ENCODE measurements at places on chromosomes 16 and 17.

GRCh38 chr17:6556121-6557039 lies at the start of gene PITPNM3:
Gene PITPNM3, minus strand, starts transcription at chr17:6556555. Its CDS starts 149 bp downstream, at chr17:6556406.
- peak; percentile 43 for DNase-seq

DNA sequence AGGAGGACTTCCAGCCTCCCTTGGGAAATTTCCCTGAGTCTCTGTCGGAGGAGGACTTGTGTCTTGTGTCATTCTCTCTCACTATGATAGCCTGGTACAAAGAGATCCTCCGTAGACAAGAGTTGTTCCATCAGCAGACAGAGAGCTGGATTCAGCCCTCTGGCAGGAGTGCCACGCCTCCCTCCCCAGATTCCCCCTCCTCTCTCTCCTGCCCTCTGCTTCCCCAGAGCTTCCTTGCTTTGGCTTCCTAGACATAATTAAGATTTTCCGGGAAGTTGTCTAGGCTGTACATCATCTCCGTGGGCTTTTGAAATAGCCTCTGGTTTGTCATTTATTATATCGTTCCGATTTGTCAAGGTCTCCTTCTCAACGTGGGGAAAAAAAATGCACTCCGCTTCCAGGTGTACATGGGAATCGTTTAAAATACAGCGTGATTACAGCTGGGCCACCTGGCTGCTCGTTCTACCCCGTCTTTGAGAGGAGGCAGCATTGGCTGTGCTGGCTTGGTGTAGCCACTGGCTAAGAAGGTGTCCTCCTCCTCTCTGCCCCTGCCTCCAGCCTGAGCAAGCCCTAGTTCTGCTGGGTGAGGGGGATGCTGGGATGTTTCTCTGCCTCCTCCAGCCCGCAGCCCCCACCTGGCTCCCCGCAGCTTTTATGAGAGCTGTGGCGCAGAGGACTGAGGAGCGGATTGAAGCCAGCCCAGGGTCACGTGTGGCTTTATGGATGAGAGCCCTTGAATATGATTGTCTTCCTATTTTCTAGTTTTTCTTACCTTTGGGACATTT lies 282.5 kb downstream of the SNX29 start:
- DNase-seq = no peak

DNA sequence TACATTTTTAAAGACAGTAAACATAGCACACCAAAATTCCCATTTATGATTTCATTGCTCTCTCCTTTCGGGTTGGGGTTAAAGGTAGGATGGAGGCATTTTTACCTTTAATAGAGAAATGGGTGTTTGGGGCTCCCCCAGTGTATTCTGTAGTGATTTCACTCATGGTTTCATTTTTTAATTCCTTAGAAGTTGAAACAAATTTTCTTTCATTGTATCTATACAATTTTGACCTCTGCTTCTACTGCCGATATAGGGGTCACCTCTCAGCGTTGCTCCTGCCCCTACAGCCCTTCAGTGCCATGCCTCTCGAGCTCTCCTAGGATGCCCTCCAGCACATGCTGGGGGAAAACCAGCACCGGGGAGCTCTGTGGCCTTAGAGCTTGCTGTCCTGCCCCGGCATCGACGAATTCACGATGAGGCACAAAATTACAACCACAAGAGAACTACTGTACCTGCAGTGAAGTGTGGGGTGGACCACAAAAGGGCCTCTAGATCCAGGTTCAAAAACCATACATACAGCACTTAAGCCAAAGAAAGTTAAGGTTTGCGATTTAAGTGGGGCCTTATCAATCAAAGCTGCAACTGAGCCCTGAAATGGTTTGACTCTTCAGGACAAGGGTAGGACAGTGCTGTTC lies 39.3 kb downstream of the LITAFD start:
- DNase-seq = no peak

DNA sequence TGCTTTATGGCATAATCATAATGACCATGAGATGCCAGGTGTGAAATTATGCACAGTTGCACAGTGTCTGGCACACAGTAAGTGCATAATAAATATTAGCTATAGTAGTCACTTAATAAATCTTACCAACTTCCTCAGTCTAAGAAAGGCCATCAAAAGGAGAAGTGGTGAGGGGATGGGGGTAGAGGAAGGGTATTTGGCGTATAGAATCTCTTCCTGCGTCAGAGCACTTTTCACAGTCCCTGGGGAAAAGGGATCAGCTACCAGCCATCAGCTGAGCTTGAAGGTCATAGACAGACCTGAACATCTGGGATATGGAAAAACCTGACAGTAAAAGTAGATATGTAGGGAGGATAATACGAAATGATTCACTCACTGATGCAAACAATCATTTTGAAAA lies 5.8 kb downstream of the CRHR1 start:
- no peak for DNase-seq

DNA sequence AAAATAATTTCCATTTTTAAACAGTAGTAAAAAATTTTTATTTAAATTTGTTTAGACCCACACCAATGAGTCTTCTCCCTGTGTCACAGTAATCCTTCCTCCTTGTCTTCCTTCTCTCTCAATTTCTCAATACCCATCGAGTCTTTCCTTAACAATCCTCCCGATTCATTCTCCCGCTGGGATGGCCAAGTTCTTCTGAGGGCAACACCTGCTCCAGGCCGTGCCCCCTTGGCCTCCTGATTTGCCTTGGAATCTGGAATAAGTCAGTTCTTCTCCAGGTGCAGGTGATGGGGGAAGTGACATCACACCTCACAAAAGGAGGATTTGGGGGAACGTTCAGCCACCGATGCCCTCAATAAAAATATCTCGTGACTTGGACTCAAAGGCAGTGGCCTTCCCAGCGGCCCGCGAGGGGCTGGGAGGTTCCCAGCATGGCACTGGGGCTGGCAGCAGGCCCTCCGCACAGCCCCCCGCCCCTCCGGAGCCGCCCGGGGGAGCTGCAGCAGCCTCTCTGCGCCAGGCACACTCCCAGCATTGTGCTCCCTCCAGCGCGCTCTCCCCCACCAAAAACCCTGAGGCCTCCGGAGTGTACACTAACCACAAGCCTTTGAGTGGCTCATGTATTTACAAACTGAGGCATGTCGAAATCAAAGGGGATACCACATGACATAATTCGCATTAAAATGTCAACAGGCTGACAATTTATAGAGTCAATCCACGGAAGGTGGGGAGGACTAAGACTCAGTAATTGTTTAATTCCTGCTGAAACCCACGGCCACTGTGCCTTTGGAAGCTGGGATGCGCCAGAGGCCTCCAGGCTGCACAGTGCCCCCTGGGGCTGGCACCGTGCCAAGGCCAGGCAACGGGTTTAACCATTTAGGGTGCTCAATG lies 120.5 kb downstream of the ZFHX3 start:
- peak; percentile 93 for DNase-seq

- DNase-seq = no peak
Measured at GRCh38 chr16:1426734-1427471, 4.0 kb upstream of the PERCC1 start.

- peak; percentile 87 for DNase-seq
Measured at GRCh38 chr17:31313982-31314781, at the start of gene EVI2B. Gene EVI2B, minus strand, starts transcription at chr17:31314054. Its CDS starts 8,445 bp downstream, at chr17:31305609.

DNA sequence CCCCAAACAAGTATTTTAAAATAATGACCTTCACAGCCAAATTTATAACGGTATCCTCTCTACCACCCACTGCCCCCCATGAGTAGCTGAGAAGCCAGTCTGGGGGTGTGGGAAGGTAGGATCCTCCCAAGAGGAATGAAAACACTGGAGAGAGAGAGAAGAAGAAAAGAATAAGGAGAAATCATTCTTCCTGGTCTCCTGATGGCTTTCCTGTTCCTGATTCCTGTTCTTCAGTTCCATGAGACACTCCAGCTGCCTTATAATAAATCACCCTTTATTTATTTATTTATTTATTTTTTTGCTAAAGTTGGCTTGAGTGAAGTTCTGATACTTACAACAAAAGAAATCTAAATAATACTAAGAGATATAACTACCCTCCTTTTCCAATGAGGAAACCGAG lies 56.4 kb upstream of the FAM20A start:
- DNase-seq = no peak

DNA sequence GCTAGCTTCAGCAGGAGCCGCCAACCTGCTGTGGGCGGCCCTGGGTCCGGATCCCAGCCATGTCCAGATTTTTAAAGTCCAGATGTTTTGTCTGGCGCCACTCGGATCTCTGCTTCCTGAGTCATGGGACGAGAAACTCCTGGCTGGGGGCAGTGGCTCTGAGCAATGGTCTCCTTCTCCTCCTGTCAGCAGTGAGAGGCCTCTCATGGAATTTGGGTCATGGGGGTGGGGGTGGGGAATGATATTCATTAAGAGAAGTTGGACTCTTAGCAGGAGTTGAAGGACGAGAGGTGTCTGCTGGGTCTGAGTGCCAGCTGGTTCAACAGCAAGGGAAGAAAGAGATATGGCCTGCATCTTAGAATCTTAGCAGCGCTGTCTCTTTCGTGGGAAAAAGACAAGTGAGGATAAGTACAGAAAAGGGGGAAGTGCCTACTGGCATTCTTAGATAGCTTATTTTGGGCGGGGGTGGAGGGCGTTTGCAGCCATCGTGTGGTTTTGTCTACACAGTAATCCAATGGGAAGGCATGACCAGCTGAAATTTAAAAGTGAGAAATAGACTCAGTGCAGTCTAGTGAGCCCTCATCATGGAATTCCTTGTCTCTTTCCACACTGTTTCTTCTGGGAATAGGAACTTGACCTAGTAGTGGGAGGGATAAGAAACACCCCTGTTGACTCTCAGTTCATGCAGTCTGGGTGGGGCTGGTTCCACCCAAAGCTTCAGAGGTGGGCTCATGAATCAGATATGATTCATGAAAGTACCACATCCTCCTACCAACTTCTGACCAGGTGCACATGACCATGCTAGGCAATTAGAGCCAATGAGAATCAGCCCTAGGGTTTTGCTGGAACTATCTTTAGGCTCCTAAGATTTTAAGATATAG lies 80.5 kb downstream of the MYH13 start:
- DNase-seq = no peak

GRCh38 chr16:48451323-48451722 lies 66.1 kb upstream of the SIAH1 start:
- no peak for DNase-seq

DNA sequence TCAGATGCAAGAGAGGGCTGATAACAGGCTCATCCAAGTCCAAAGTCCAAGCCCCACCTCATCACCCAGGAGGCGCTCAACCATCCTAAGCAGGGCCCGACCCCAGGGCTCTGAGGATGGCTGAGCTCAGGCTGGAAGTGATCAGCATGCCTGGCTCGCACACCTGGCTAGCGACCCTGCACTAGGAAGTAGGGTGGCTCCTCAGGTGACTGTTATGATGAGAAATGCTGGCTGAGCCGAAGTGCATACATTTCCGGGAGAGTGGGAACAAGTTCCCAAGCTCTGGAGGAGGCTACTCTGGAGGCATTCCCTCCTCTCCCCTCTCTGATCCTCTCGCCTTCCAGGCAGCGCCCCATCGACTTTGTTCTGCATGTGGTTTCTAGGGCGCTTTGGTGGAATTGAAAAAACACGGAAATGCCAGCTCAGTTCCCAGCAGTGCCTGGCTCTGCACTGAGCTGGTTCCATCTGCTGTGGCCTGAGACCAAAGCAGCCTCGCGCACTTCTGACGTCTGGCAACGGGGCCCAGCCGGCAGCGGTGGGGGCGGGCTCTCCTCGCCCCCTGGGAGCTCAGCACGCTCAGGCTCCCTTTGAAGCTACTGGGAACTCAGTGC lies 130.3 kb downstream of the IRF8 start:
- no peak for DNase-seq

DNA sequence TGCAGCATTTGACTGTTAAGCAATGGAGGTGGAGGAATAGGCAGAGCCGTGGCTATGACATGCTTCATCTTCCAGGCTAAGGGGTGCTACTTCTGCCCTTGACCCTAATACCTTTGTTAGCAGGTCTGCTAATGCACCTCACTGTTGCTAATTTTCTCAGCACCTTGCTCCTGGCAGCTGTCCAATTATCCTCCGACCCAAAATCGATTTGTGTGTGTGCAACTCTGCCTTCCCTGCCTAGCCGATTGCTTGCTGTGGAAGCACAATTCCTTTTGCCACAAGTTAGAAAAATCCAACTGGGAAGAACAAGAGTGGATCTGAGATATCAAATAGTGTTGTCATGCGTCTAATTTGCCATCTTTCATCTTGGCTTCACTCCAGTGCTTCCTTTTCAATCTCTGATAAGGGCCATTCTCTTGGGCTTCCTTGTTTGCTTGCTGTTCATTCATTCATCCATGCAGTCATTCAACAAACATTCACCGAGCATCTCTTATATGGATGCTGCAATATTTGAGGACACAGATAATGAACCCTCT lies 422.8 kb downstream of the RBFOX1 start:
- DNase-seq = no peak

- peak; percentile 48 for DNase-seq
Measured at GRCh38 chr17:82863941-82864712, 24.3 kb upstream of the ZNF750 start.

DNA sequence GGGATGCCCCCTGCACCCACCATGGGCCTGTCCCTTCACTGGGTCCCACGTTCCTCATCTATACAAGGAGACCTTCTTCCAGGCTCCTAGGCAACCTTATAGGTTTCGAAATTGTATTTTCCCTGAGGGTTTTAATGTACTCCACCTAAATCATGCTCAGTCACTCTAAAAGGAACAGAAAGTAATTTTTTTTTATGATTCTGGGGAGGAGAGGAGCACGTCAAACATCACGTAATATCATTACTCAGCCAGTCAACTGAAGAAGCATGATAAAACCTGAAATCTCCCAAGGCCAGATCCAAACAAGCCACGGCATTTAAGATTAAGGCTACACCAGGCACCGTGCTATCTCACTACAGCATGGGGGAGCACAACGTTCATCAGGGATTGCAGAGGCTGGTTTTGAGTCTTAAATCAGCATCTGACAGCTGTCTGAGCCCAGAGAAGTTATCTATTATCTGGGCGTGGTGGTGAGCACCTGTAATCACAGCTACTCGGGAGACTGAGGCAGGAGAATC lies 3.9 kb upstream of the TMEM114 start:
- DNase-seq = peak; percentile 53

- DNase-seq = no peak
Measured at GRCh38 chr17:48338720-48339119, 91.3 kb downstream of the SKAP1 start.

DNA sequence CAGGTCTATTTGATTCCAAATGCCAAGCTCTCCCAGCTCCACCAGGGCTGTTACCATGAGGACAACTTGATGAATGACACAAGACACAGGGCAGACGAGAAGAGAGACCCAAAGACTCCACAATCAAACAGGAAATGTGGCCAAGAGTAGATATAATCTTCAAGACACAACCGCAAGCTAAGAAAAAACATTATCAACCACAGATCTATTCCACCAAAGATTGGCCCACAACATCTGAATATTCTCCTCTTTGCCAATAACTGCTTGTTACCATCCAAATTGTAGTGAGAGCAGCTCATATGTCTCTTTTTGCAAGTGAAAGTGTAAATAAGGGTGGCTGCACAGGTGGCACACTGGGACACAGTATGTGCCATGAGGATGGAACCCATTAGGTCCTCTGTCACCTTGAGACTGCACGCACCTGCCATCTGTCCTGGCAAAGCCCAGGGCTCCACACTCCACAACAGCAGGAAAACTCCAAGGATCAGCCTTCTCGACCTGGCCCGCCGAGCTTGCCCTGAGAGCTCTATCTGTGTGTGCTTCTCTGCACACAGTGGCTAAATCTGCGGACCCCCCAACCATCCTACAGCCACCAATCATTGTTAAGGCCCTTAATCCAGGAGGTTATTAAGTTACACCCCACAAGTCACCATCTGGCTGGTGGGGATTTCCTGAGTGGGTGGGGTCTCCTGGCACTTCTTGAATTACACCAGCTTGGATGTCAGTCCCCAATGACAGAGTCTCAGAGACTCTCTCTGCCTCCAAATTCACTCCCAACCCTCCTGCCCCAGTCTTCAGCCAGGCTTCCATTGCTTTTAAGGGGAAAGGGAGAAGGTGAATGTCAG lies 50.5 kb downstream of the DYNLRB2 start:
- DNase-seq = no peak
